Coronary artery (tissue), 2 donors: ENCODE measurements at places on chromosomes 7 and 10.

DNA sequence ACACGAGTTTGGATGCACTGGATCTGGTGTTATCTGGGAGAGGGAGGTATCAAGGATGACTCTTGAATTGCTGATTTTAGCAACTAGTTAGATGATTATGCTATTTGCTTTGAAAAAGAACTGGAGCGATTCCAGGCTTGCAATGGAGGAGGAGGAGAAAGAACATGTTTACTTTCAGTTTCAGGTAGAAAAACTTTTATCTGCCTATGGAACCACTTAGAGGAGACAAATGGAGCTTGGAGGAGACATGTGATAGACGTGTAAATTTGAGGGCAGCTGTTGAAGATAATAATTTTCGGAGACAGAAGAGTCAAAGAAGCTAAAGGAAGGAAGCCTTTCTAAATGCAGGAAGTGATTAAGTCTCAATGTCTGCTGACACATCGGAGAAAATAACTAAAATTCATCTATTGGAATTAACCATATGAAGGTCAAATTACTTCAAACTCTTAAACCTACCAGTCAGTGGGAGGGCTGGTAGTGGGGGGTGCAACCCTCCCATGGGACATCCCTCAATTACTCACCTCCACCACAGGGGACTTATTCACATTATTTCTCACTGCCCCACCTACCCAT is 56.4 kb upstream of the GNAI1 start:
- no peak for DNase-seq

GRCh38 chr10:112395809-112396530 is 22.1 kb downstream of the ACSL5 start:
- no peak for DNase-seq

- no peak for DNase-seq
These were observed 14.6 kb downstream of the IFIT3 start for GRCh38 chr10:89342206-89342958.

DNA sequence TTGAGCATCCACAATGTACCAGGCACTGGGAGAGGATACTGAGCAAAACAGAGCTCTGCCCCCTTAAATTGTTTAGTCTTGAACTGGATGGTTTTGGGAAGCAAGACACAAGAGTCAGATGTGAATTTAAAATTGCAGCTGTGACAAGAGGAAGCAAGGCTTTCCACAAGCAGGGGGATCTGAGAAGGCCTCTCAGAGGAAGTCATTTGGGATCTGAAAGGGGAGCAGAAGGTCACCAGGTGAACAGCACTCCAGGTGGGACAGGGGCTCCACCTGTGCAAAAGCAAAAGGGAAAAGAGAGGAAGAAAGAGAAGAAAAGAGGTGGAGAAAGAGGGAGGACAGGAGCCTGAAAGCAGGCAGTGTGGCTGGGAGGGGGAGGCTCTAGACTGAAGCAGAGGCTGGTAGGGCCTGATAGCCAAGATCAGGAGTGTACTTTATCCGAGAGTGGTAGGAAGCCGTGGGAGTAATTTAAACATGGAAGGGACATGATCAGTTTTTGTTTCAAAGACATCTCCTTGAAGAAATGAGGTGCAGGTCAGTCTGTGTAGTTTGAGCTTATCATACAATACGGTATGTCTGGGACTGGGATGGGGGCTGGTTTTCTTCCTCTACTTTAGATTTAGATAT is 76.1 kb upstream of the DUSP5 start:
- DNase-seq = no peak

GRCh38 chr10:96456296-96456840 is 57.4 kb downstream of the TLL2 start:
- DNase-seq = no peak

DNA sequence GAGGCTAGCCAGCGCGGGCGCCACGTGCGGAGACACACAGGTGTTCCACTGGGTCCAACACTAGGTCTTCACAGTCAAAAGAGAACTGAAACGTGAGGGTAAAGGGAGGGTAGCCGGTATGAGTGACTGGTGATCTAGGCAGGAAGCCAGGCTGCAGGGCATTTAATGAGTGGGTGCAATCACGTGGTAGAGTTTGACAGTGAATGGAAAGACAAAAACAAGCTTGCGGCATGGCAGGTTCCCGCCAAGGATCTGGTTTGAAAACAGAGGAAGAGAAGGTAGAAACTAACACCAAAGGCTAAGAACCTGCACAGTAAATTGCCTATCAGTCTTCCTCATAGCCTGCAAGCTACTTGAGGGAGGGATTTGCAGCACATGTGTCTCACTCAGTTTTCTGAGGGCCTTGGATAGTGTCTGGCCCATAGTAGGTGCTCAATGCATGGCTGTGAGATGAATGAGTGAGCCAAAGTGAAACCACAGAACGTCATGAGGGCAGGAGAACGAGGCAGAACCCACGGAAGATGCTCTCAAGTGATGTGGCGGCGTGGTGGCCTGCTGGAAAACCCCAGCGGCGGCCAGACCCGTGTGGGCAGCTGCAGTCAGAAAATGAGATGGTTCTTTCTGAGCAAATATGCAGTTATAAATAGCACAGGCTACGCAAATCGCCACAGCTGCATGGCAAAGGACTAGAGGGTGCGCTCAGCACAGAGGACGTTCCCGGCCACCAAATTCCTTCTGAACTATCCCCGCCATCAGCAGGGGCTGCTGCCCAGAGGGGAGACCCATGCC is 183.6 kb upstream of the NFE2L3 start:
- DNase-seq = no peak

- DNase-seq = no peak
These were observed 214.3 kb downstream of the ELMO1 start for GRCh38 chr7:37234334-37234733.

- DNase-seq = no peak
These were observed 48.3 kb downstream of the SLC37A3 start for GRCh38 chr7:140350056-140350455.

GRCh38 chr7:5296015-5296610 is 13.4 kb downstream of the SLC29A4 start:
- DNase-seq = no peak

DNA sequence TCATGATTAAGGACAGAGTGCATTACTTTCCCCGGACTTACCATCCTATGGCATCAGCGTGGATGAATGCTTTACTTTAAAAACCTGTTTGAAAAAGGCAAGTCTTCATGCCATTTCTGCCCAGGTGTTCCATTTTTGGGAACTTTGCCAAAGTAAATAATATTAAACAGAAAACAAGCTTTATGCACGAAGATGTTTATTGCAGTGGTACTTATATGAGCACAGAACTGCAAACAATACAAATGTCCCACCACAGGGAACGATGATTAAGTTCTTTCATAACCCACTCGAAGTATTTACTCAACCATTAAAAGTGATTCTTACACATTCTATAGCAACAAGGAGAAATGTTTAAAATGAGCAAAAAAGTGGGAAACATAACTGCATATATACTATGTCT is 109.7 kb upstream of the GDF10 start:
- no peak for DNase-seq

GRCh38 chr7:107934991-107935770 is 44.2 kb downstream of the DLD start:
- no peak for DNase-seq

DNA sequence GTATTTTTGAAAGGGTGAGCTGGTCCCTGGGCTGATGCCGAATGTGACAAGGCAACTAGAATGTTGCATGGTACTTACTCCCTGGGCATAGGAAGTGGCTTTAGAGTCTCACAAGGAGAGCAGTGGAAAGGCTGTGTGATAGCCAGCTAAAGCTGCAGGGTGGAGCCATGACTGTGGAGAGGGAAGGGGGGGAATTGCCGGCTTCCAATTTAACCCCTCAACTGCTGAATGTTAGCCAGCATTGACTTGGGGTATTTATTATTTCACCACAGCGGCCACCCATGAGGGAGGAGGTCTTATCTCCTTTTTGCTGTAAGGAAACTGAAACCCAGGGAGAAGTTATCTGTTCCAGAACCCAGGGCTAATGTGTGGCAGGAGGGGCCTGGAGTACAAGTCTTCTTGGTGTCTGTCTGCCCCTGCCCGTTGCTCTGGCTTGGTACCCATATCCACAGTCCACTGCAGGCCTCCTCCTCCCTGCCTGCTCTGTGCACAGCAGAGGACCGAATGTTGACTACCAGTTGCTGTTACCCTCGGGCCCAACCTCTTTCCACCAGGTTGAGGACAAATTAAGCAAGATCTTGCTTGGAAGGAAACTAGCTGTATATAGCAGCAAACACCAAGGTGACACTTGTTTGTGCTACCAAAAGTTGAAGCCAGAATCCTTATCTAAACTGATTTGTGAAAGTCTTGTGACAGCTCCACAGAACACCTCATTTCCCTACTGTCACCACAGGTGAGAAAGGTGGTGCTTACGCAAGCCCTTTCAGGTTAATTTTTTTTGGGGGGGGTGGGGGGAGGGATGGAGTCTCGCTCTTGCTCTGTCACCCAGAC is 37.6 kb downstream of the WBP1L start:
- DNase-seq = no peak

DNA sequence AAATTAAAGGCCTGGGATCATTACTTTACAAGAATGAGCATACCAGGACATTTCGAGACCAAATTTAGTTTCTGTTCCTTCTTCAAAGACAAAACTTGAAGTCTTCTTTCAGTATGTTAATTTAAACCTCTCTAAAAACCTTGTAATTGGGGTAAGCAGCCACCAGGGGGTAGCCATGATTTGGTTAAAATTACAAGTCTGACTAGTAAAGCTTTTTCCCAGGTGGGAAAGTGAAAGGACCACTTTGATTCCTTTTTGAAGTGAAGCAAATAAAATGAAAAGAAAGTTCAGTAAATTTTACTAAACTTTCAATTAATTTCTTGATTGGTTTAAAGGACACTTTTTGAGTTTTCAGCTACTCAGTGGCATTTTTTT is 294.3 kb downstream of the BBS9 start:
- DNase-seq = no peak

GRCh38 chr10:114782666-114783065 is 38.9 kb upstream of the FHIP2A start:
- DNase-seq = no peak

DNA sequence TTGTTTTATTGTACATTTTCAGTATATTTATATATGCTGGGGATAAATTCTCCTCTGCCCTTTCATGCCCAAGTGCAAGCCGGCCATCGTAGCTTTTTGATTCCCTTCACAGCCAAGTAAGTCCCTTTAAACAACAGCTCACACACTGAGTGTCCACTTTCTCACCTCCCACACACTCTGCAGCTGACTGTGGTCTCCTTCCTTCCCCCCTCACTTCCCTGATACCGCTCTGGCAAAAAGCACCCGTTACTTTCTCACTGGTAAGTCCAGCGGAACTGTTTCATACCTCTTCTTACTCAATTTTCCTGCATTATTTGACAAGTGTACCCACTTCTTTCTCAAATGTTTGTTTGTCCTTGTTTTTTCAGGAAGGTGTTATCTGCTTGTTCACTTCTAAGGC is 35.2 kb downstream of the MGAM start:
- no peak for DNase-seq

- DNase-seq = peak; percentile 77
These were observed 1.4 kb upstream of the KLF6 start for GRCh38 chr10:3786295-3787015.

DNA sequence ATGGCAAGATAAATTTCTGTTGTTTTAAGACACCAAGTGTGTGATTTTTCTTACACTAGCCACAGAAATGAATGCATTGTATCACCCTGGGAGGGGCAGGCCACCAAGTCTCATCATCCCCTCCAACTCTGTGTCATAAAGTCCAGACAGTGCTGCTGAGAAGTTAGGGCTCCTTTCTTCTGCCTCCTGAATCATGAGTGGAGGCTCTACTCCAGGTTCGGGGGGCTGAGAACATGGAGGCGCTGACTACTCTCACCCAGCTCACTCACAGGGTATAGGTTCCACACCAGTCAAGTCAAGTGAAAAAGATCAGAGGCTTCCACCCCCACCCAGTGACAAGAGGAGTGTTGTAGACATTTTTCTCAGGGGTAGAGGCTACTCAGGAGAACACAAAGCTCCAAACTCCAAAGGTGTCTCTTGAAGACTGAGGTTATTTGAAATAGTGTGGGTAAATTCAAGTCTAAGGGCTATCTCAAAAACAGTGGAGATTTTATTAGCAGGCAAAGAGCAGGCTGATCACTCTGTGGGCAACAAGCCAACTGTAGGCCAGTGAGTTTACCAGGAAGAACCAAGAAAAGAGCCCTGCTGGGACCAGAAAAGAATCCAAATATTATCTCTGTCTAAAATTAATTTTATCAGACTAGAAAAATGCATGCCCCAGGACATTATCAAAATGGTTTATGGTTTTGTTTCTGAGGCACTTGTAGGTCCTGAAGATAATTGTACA is 118.6 kb upstream of the RET start:
- peak; percentile 43 for DNase-seq

DNA sequence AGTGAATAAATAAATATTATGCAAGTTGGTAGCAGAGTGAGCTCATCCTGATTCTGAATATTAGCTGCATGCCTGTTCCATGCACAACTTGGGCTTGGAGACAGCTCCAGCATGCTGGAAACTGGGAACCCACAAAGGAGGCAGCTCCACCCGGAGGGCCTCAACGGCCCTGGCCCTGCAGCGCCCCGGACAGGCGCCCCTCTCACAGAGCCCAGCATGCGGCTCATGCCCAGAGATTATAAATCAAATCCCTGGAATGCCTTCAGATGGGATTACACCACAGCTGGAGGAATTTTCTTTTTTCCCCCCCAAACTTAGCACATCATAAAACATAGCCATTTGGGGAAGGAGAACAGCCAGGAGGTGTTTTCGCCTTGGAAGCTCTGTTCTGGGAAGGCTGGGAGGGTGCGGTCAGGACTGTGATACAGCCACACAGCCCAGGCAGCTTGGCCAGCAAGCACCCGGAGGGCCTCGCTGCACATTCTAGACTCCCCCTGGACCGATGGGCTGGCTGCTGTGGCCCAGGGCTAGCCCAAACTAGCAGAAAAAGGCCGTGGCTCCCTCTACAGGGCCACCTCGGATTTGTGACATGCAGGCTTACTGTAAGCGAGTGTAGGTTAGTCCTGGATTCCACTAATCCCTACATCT is 102.4 kb downstream of the PTPN20 start:
- DNase-seq = peak; percentile 71

- DNase-seq = no peak
These were observed 948 bp downstream of the TMEM229A start for GRCh38 chr7:124031919-124032318.

DNA sequence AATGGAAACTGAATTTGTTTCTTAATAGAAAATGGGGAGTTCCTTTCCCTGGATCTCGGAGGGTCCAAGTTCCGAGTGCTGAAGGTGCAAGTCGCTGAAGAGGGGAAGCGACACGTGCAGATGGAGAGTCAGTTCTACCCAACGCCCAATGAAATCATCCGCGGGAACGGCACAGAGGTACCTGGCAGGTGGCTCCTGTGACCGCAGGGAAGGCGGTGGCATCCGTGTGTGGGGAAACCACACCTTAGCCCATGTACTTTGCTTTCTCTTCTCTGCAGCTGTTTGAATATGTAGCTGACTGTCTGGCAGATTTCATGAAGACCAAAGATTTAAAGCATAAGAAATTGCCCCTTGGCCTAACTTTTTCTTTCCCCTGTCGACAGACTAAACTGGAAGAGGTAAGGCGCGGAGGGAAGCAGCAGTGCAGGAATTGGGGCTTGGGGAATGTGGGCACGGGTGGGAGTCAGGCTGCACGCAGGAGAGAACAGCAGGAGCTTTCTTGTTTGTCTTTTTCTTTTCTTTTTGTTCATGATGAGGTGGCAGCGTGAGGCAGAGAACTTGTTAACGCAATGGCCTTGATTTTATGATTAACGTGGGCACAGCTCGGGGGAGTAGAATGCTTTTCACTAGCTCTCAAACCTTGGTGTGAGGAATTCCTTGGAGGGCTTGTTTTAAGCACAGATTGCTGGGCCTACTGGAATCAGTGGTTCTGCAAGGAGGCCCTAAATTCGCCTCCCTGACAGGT is 12.8 kb downstream of the HKDC1 start:
- DNase-seq = no peak
